ENCODE measurements at places on chromosomes 5 and 9. TPM values are rescaled to one million over a fixed set of nuclear protein-coding genes. Genes with fewer than 3 reads are reported as not detected.

DOCK2 gene
- 0.16 TPM for total RNA-seq

OR1L8 gene
- not detected for total RNA-seq

MLANA gene
- total RNA-seq, result not detected

NR5A1 gene
- total RNA-seq, result not detected

TNFSF15 gene
- 0.32 TPM for total RNA-seq

UNC5A gene
- total RNA-seq, result 3.3 TPM

POU5F2 gene
- 0.49 TPM for total RNA-seq

SLC36A2 gene
- total RNA-seq, result not detected

LCN9 gene
- not detected for total RNA-seq

PCDHA9 gene
- 0.06 TPM for total RNA-seq

SERF1A gene
- 8.1 TPM for total RNA-seq

C5orf52 gene
- total RNA-seq, result not detected

SLC25A2 gene
- total RNA-seq, result 0.16 TPM

PRRX2 gene
- not detected for total RNA-seq

Data from bladder microvascular endothelial cell (primary cell).